ENCODE measurements at places on chromosomes 4 and X.

DNA sequence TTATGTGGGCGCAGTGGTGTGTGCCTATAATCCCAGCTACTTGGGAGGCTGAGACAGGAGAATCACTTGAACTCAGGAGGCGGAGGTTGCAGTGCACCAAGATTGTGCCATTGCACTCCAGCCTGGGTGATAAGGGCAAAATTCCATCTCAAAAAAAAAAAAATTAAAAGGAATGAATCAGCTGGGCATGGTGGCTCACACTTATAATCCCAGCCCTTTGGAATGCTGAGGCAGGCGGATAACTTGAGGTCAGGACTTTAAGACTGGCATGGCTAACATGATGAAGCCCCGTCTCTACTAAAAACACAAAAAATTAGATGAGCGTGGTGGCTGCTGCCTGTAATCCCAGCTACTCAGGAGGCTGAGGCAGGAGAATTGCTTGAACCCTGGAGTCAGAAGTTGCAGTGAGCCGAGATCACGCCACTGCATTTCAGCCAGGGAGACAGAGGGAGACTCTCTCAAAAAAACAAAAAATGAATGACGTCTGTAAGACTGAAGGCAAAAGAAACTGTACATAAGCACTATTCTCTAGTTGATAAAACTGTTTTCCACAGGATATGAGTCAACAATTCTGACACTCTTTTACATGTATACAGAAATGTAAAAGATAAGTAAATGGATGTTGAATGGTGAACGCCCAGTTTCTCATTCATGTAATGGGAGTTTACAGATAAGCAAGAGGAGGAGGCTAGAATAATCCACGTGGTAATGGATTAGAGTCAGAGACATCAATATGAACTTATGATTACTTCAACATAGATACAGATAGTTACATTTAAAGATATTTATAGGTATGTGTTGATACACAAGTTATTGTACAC lies 22.2 kb downstream of the CENPC start:
- peak; percentile 37 for DNase-seq

DNA sequence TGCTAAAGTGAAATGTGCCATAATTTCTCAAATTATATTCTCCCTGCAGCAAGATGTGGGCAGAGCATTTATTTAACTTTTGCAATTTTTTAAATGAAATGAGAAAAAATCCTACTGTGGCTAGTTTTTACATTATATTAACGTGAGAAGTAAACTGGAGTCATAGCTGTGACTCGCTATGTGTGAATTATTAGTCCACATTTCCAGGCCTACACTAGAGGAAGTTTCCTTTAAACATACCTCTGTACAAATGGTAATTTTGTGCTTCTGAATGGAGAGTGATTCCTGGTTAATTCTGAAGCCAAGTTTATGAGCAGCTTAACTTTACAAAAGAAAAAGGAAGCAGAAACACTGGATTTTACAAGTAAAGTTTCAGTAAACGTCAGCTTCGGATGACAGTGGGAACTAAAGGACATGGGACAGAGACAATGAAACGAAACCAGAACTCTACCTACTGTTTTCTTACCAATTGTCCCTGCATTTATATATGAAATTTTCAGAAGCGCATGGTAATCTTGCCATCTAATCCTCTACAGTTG lies 72.4 kb downstream of the FBXO8 start:
- DNase-seq, result peak; percentile 52

GRCh38 chr4:180028682-180029081 lies 2214.5 kb upstream of the TENM3 start:
- DNase-seq, result peak; percentile 60

GRCh38 chr4:168604496-168605373 lies 107.9 kb downstream of the PALLD start:
- peak; percentile 90 for DNase-seq

- peak; percentile 15 for DNase-seq
Measured at GRCh38 chr4:143575331-143575730, 61.8 kb downstream of the SMARCA5 start.

DNA sequence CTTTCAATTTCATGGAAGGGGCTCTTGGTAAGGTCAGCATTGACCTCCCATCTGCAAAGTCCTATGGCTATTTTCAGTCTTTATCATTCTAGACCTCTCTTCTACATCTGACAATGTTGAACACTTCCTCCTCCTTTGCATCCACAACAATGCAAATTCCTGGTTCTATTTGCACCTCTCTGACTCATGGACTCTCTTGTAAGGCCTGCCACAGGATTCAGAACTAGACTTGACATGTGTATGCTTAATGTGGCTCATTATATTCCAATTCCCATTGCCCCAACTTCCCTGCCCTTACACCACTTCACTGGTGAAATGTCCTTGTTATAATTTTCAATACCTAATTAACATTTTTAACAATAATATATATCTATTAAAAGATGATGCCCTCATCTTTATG lies 314.3 kb upstream of the FGF13 start:
- peak; percentile 72 for DNase-seq

GRCh38 chrX:153582896-153583295 lies 16.0 kb downstream of the CCNQ start:
- DNase-seq, result peak; percentile 29

DNA sequence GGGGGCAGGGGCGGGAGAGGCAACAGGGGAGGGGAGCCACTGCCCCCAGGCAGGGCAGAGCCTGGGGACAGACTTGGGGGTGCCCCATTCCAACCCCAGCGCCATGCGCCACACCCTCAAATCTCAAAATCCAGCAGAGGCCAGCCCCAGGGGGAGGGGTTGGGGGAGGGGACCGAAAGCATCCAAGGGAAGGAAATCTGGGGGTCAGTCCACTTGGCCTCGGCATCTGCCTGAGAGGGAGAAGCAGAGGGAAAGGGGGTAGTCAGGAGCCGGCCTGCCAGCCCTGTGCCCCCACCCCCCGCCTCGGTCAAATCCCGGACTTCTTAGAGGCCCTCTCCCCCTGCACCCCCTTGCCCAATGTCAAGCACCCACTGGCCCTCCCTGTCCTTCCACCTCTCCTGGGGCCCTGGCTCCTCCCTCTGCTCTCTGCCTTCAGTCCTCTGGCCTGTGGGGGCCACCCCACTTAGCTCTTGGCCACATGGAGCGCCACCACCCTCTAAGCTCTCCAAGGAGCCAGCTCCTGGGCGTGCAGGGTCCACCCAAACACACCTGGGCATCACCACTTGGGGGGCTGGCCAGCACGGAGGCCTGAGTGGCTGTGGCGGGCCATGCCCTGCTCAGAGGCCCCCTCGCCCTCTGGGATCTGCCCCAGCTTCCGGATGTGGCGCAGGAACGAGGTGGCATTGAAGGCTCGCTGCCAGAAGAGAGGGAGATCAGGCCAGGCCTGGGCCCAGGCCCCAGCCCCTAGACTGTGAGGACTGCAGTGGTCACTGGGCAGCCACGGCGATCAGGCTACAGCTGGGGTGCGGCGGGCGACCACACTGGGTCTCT lies 3.5 kb downstream of the PNCK start:
- no peak for DNase-seq

GRCh38 chrX:30831082-30831481 lies 58.0 kb downstream of the TAB3 start:
- no peak for DNase-seq

GRCh38 chr4:46844325-46844917 lies 64.6 kb downstream of the COX7B2 start:
- peak; percentile 56 for DNase-seq

DNA sequence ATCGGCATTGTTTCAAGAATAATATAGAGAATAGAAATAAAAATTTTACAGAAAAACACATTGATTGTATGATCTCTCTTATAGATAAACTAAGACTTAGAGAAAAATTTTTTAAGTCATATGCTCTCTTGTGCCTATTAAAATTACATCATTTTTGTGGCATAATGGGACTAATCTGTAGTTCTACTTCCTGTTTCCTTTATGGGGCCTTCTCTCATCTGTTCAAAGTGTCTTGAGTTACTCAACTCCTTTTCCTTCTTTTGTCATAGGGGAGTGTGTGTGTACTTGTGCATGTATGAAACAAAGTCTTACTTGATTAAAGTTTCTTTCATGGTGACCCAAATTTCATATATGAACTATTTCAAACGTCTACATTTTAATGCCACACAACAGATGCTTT lies 1448.9 kb upstream of the TENM3 start:
- no peak for DNase-seq

DNA sequence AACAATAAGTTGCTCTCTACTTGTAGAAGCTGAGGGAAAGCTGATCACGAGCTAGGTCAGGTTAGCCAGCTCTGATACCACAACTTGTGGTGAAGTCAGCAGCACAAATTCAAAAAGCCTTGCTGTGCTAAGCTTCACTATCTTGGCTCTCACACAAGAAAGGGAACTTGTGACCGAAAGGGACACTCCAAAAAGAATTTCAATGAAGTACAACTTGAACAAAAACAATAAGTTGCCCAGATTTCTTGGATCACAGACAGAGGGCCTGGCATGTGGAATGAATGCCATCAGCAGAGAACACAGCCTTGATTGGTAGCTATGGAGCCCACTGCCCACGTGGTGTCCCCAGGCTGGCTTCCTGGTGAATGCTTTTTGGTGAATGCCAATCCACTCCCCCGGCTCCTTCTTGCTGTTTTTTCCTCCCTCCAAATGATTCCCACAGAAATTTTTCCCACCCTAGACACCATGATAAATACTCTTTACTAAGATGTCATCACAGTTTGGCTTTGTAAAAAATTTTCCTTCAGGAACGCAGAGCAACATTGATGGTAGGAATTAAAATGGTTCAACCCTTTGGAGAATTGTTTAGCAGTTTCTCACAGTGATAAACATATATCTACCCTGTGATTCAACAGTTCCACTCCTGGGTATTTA lies 82.6 kb downstream of the ANXA3 start:
- DNase-seq, result no peak

- peak; percentile 97 for DNase-seq
Measured at GRCh38 chr4:14783011-14783877, 219.0 kb upstream of the CPEB2 start.

DNA sequence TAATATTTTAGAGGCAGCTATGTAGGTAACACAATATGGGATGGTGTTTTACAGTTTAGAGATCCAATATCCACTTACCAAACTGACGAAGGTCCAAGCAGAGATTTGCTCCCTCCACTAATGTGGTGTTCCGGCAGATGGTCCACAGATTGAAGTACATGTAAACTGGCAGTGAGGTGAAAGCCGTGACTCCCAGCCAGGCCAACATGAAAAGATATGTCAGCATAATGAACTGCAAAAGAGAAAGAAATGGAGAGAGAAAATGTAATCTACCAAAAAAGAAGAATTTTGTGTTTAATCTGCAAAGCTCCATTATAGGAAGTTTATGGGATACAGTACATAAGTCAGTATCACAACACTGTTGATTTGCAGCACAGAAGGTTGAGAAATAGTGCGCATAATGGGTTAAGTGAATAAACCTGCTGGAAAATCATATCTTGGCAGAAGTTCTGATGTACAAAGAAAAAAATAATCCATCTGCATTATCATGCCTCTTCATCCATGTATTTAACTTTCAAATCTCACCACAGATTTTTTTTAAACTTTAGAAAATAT lies 160.2 kb downstream of the GPM6A start:
- no peak for DNase-seq

- peak; percentile 63 for DNase-seq
Measured at GRCh38 chr4:76198411-76199237, 15.0 kb downstream of the SCARB2 start.

- DNase-seq, result no peak
Measured at GRCh38 chr4:24417206-24417605, 167.1 kb downstream of the DHX15 start.

GRCh38 chr4:163621821-163622220 lies 127.3 kb downstream of the TMA16 start:
- DNase-seq, result no peak

DNA sequence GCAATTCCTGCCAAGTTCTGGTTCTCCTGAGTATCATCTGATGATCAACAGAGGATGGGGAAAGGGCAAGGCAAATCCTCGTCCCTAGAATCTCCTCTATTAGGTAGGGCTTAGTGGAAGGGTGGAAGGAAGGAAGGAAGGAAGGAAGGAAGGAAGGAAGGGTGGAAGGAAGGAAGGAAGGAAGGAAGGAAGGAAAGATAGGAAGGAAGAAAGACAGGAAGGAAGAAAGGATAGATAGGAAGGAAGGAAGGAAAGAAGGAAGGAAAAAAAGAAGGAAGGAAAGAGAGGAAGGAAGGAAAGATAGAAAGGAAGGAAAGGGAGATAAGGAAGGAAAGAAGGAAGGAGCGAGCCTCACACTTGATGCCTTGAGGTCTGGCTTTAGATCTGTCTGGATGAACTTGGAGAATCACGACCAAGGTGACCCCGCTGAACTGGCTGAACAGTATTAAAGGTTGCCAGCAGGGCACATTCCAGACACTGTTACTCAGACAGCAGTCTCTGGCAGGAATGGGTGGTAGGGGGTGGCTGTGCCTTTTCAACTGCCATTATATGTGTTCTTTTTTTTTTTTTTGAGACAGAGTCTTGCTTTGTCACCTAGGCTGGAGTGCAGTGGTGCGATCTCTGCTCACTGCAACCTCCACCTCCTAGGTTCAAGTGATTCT lies 57.1 kb downstream of the MAP7D2 start:
- DNase-seq, result no peak

DNA sequence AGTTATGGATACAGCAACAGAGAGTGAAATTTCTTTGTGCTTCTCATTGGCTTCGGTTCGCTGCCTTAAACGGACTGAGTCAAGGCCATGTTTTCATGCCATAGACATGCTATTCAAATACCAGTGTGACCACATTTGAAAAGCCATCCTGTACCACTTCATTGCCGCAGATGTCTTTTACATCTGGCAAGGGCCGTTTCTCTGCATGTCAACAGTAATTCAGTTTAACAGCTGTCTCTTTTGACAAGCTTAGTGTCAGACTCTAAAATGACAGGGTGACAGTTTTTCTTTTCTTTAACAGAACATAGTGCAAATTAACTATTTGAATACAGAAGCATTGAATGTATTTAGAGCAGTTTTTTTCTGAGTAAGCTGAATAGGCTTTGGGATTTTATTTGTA lies 362.2 kb upstream of the POU3F4 start:
- no peak for DNase-seq

GRCh38 chr4:55184600-55185523 lies 59.5 kb upstream of the KDR start:
- DNase-seq, result peak; percentile 82

DNA sequence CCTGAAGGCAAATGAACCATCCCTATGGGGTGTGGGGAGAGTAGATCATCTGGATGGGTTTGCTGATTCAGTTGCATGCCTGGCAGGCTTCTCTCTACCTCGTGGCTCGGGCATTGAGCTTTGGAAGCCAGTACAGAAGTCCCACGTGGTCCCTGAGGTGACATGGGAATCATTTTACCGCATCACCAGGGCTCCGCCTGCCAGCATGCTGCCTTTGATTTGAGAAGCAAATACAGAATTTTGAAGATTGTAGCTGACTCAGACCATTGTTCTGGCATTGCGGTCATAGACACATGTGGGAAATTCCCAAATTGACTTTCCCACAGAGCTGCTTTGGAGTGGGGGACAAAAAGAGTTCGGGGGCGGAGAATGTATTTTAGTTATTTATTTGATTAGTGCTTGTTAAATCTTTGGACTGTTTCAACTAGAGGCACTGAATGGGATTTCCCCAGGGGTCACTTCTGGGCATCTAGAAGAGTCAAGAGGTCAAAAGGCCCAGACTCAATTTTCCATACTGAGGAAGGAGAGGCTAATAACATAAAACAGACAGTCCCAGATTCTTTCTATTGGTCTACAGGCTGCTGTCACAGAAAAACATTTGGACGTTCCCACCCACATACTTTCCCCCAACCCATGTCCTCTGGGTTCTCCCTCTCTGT lies 79.3 kb downstream of the NHSL2 start:
- DNase-seq, result peak; percentile 67

- no peak for DNase-seq
Measured at GRCh38 chr4:173930329-173930967, 353.0 kb downstream of the FBXO8 start.

GRCh38 chrX:127552571-127552970 lies 499.6 kb downstream of the ACTRT1 start:
- DNase-seq, result no peak

All from epithelial cell of esophagus (primary cell).